Activated CD4-positive, alpha-beta T cell treated with anti-CD3 and anti-CD28 coated beads, Interleukin-2, amount 50 U/mL, for 16 hours (primary cell): ENCODE measurements at places on chromosomes 12 and 14.

DNA sequence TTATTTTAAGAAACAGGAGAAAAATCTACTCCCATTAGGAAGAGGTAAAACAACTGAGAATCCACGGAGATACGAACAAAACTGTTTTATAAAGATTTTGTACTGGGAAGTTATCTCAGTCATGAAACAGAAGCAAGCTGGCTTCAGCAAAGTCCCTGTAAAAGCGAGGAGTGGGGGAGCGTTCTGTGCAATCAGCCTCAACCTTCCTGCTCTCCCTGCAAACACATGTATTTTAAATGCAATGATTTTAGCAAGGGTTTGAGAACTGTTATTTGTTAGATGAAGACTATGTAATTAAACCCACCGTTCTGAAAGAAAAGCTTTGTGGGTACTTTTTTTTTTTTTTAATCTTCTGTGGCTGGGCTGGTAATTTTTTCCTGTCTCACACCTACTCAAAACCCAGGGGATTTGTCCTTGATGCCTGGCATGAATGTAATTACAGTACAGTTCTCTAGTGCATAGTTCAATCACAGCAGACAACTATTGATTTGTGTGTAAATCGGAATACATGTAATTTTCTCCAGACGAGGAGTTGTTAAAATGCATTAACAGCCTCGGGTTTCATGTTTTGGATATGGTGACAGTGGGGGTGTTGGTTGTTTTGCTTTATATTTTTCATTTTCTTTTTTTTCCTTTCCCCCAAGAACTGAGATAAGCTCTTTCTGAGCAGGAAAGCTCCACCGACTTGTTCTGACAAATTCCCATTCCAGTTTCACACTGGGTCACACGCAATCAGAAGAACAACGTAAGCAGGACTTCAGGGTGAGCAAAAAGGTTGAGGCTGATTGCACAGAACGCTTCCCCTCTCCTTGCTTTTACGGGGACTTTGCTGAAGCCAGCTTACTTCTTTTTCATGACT is 153.6 kb downstream of the PHLDA1 start:
- no peak for DNase-seq

DNA sequence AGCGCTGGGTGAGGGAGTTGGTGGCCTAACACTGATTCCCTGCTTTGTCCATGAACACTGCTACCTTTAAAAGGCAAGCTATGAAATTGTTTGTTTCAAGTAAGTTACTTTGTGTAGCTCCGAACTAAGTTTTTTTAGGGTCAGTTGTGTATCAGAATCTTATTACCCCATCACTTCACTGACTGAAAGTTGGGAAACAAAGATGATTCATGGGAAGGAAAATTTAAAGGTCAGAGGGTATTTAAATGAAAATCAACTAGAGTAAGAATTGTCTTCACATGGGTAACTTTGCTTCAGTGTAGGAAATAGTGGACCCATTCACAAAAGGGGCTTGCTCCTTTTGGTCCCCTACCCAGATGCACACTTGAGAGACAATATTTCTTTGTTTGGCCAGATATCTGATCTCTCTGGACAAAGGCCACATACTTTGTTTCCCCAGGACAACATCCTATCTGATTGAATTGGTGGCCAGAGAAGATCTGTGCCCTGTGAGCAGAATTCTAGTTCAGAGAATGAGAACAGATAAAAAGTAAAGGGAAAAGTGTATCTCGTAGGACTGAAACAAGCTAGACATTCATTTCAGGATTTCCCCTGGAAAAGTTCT is 53.5 kb downstream of the RAB35 start:
- no peak for DNase-seq

DNA sequence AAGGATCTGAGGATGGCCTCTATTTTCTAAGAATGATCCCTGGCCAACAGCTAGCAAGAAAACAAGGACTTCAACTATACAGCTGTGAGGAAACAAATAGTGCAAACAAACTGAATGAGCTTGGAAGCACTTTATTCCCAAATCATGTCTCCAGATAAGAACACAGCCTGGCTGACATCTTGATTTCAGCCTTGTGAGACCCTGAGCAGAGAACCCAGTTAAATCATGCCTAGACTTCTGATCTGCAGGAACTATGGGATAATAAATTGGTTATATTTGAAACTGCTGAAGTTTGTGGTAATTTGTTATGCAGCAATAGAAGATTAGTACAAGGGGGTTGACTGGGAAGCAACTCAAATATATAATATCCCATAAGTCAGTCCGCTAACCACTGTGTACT is 183.9 kb upstream of the BMP4 start:
- DNase-seq: no peak

DNA sequence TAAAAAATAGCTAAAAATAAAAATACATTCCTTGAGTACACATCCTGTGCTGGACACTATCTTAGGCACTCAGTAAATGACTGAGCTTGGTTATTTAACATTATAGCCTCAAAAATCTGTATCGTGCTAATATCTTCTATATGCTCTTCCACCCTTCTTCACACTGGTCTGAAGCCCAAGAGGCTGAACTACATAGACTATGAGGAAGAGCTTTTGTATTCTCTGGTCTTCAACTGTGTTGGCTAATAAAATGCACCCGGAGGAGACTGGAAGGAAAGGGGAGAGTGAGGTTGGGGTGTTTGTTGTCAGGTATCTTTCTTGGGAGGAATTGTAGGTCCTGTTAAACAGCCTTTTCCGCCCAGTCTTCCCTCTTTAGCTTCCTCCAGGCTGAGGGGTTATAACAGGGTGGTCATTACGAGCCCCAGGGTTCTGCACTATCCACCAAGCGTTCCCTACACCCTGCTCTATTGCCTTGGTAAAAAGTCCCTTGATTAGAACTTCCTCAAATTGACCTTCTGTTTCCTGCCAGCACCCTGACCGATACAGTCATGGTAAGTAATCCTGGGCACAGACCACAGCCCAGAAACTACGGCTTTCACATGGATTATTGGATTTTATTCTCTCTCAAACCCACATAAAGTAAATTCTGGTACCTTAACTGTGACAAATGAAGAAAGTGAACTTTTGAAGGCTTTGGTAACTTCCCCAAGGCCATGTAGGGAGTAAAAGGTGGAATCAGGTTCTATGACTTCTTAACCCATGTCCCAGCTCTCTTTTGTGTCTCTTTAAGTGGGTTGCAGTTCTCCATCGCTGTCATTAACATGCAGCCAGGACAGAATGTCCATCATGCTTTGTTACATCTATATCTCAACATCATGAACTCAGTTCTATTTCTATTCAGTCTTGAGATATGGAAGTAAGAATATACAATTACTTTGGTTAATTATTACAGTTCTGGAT is 71.3 kb downstream of the PTHLH start:
- no peak for DNase-seq

- no peak for DNase-seq
Measured at GRCh38 chr12:25985316-25986175, 27.1 kb downstream of the RASSF8 start.

DNA sequence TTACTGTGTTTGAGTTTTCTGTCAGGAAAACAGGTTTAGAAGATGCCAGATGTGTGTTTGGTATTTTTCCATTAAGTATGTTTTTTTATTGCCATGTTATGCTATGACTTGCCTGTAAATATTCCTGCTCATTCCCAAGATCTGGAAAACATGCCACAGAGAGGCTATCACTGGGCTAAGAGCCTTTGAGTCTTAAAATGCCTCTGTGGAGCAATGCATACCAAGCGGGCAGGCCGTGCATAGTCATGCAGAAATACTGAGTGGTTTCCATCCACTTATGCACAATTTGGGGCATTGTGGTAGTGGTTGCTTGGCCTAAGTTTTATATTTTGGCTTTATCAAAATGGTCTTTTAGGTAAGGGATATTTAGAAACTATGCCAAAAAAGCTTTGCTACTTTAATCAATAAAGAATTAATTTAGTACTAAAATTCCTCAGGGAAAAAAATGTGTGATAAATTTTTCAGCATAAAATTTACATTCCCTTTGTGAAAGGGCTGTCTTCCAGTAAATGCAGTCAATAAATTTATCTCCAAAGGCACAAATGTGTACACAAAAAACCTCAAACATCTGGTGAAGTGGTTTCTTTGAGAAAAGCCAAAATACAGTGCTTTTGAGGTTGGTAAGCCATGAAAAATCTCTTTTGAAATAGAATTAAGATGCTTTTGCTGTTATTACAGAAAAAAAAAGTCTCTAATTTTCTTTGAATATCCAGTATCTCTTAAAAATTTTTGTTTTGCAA is 341.3 kb upstream of the FBXO33 start:
- no peak for DNase-seq

- no peak for DNase-seq
Measured at GRCh38 chr12:122411537-122411936, 10.9 kb downstream of the CLIP1 start.

GRCh38 chr12:28824193-28824846 is 324.8 kb upstream of the FAR2 start:
- DNase-seq: no peak

- DNase-seq: no peak
Measured at GRCh38 chr14:77868552-77869285, 68.8 kb downstream of the ADCK1 start.

GRCh38 chr12:71060426-71060825 is 97.4 kb downstream of the TSPAN8 start:
- no peak for DNase-seq
